Tongue (tissue), 3 donors: ENCODE measurements at places on chromosomes 16 and 17. TPM values are rescaled to one million over a fixed set of nuclear protein-coding genes. Genes with fewer than 3 reads are reported as not detected.

GRCh38 chr17:55285340-55286301, 20.9 kb downstream of the HLF start:
- DNase-seq, result peak; percentile 95

- DNase-seq, result peak; percentile 86
These were observed 3.4 kb downstream of the STH start for GRCh38 chr17:46002311-46002972.

GRCh38 chr17:57436565-57436964, 180.2 kb downstream of the MSI2 start:
- no peak for DNase-seq

DNA sequence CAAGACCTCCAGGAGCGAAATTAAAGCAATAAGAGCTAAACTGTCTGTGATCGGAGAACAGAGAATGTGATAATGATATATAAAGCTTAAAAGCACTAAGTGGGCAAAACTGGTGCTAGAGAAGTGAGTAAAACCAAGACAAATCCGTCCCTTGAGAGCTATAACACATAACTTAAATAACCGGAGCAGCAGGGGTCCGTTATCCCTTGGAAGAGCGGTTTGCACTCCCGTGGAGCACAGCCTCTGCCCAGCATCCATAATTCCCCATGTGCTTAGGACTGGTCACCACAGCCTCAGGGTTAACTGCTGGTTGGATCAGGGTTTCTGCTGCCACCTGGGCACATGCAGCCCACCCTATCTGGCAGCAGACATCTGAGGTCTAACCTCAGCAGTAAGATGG, 489.0 kb downstream of the NPIPA7 start:
- no peak for DNase-seq

DNA sequence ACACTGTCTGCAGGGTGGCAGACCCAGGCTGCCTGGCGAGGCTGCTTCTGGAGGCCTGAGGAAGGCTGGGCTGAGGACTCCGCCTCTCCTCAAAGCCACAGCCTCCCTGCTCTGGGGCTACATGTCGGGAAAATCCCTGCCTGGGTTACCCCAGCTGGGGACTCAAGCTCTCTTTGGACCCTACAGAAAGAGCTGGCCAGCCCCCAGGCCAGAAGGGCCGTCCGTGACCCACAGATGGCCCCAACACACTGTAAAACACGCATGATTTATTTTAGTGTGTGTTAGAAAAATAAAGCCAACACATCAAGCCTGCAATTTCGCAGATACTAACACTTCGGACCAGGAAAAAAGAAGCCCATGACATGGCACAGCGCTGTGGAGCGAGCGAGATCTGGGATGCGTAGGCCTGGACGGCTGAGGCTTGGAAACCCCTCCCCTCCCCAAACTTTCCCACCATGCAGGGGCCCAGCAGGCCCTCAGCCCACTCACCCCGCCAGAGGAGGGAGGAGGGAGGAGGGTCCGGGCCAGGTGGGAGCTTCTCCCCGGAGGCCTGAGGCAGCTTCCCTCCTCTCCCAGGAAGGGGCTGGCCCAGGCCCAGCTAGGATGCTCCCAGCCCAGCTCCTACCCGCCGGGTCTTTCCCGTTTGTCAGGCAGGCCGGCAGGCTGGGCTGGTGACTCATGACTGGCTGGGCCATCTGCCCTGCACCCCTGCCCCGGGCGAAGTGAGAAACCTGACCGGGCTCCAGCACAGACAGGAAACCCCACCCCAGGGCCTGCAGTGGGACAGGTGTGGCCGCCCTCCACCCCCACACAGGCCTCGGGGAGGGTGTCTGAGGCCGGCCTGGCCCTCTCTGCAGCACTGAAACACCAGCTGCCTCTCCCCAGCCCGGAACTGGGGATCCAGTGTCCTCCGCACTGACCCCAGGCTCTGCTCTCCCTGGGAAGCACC, 34.1 kb upstream of the SLC38A10 start:
- peak; percentile 94 for DNase-seq

DNA sequence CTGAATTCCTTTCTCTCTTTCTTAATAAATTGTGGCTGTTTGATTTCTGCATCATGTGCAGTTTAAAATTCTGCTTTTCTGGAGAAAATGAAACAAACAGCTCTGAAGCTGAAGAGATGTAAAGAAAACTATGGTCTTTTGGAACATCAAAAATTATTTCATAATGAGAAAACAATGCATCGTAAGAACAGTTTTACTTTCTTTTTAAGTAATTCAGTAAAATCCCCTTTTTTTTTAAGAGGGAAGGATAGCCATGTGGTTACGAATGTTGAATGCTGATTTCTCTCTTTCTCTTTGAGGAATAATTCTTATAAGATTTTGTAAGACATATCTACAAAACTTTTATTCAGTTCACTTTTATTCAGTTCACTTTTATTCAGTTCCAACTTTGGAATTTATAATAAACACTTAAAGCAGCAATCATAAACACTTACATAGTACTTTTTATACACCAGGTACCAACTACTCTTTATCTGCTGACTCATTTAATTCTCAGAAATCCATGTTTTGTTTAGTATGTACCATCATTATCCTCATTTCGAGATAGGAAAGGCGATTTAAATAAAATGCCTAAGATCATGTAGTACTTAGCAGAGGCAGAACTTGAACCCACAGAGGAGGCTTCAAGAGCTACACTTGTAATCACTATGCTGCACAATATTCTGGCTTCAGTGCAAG, 26.6 kb downstream of the CNTNAP4 start:
- DNase-seq, result no peak

- no peak for DNase-seq
These were observed 2.0 kb upstream of the HSD17B2 start for GRCh38 chr16:82033006-82033405.

- DNase-seq, result peak; percentile 80
These were observed 15.5 kb upstream of the TFAP4 start for GRCh38 chr16:4288148-4288921.

DNA sequence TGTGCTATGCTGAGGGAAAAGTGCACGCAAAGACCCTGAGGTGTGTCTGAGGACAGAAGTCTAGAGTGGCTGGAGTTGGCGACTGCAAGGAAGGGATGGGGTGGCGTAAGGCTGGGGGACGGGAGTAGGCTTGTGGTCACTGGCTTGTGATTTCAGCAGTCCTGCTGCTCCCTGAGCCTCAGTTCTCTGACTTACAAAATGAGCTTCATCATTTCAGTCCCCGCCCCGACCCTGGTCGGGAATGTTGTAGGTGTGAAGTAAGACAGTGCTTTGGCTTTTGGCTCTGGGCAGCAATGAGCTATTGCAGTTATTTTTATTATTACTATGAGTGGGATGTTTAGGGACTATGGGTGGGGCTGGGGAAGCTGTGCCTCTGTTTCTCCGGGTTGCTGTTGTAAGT, 8.6 kb downstream of the ADGRG1 start:
- DNase-seq, result peak; percentile 27

DNA sequence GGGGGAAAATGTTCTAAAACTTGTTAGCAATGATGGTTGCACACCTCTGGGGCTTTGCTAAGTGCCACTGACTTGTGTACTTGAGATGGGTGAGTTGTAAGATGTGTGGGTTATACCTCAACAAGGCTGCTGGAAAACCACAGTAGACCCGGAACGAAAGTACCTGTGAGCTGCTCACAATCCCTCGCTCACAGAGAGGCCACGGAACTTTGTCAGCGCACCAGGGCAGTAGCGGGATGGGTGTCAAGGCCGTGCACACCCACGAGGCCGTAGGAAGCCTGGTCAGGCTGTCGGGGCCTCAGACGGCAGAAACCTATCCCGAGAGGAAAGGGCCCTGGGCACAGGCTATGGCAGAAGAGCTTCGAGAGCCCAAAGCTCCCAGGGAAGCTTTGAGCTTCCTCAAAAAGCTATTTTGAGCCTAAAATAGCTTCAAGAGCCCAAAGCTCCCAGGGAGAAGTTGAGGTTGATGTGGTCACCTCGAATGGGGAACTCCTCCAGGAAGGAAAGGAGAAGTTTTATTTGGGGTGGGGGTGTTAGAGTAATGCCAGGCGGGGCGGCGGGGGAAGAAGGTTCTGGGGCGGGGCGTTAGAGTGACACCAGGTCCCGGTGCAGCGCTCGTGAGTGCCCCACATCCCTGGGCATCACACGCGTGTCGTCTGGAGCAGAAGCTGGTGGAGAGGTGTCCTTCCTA, 19.0 kb downstream of the CBFA2T3 start:
- DNase-seq, result no peak

GRCh38 chr16:83804366-83804765, 3.4 kb upstream of the HSBP1 start:
- no peak for DNase-seq

GRCh38 chr16:68420366-68420942, 27.9 kb downstream of the SMPD3 start:
- DNase-seq, result no peak

- DNase-seq, result peak; percentile 87
These were observed 12.0 kb upstream of the MEOX1 start for GRCh38 chr17:43673516-43674323.

GRCh38 chr16:23537390-23537789, 19.8 kb downstream of the EARS2 start:
- DNase-seq, result no peak

DNA sequence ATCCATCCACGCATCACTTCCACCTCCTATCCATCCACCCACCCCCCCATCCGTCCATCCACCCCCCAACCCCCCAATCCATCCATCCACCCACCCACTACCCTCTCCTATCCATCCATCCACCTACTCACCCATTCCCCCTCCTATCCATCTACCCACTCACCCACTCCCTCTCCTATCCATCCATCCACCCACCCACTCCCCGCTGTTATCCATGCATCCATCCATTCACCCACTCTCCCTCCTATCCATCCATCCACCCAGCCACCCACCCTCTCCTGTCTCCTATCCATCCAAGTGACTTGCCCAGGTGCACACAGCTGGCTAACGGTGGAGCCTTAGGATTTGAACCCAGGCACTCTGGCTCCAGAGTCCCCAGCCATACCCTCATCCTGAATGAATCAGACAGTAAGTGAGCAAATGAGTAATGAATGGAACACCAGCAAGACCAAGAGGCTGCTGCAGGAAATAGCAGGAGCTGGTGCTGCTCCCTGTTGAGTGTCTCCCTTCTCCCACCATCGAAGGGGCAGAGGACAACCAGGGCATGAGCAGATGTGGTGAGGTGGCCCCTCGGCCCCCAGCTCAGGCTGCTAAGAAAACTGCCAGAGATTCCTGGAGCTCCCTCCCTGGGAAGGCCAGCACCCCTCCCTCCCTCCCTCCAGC, 62.5 kb downstream of the LITAF start:
- no peak for DNase-seq

DNA sequence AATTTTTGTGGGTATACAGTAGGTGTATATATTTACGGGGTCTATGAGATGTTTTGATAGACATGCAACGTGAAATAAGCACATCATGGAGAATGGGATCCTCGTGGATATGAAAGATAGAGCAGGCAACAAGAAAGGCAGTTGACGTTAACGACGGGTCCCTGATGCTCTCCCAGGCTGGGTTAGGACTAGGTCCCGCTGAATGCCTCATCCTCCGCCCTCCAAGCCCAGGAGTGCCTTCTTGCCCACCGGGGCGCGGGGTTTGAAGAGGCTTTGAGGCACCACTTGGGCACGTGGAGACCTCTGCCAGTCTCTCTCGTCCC, 9.5 kb upstream of the ZFP90 start:
- no peak for DNase-seq

- DNase-seq, result peak; percentile 94
These were observed 608 bp downstream of the AXIN2 start for GRCh38 chr17:65560628-65561451.

GRCh38 chr16:66286527-66286926, 80.0 kb upstream of the CDH5 start:
- DNase-seq, result no peak

DNA sequence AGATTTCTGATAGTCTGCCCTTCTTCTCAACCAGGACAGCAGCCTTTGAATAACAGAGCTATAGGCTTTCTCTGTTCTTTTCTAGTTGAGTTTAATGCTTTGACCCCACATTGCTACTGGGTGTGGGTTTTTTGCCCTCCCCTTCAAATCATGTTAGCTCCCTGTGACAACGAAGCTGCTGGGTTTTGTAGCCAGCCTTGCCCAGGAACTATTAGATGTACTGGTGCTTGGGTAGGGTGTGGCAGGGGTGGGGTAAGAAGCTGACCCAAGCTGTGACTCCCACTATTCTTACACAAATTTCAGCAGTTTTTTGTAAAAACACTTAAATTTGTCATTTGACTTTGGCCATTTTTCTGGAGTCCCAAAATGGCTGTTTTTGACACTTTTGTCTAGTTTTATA, 69.7 kb downstream of the NLK start:
- no peak for DNase-seq

DNA sequence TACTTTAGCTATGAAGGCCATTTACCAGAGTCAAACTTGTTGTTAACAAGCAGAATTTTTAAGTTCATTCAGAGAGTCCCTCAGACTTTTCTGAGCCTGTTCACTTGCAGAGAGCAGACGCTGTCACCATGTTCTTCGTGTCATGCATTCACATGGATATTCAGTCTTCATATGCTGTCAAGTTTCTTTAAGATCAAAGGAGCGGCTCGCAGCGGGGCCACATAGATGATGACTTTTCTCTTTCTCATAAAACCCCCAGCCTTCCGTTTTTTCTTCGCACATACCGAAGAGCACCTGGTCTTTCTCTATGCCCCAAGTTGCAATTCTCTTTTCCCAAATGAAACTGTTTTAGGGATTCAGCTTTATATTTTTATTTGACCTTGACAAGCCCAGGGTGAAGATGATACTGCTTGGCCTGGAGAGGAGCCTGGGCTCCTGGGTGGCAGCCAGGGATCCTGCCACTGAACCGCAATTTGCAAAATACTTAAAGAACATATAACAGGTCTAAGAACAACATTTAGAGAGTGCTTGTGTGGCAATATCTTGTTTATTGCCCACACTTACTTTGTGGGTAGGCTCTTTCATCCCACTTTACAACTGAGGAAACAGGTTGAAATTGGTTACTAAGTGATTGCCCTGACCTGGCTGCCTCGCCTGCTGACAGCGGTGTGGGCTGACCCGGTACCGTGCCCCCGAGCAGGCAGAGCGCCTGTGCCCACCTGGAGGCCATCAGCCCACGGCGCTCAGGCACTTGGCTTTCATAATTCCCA, 22.9 kb downstream of the SEC14L1 start:
- DNase-seq, result no peak

- no peak for DNase-seq
These were observed 83.3 kb downstream of the WDR59 start for GRCh38 chr16:74901606-74902005.

DNA sequence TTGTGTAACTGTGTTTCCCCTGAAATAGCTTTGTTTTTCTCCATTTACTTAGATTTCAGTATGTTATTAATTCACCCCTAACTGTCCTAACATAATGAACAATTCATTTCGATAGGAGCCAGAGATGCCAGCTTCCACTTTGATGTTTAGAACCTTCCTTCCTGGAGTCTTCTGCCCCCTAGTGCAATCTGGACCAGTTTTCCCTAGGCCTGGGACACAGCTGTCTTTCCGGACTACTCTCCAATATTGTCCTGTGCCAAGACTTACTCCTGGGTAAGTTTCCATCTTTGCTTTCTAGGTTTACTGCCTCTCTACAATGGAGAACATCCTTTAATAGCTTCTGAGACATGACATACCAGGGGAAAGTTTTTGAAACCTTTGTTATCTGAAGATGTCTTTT, 12.8 kb downstream of the RECQL5 start:
- DNase-seq, result no peak

The P2RX5 gene
- 13.5 TPM for total RNA-seq

The ZNF629 gene
- 10.8 TPM for total RNA-seq

The CRHR1 gene
- 0.41 TPM for total RNA-seq

The ODAD4 gene
- not detected for total RNA-seq

The CCL16 gene
- total RNA-seq, result not detected

The CACNG1 gene
- 44.4 TPM for total RNA-seq

The RPL13 gene
- total RNA-seq, result 2,228 TPM

The C17orf78 gene
- not detected for total RNA-seq

The GOT2 gene
- 71.1 TPM for total RNA-seq
